ENCODE measurements at places on chromosomes 1 and 21. TPM values are rescaled to one million over a fixed set of nuclear protein-coding genes. Genes with fewer than 3 reads are reported as not detected.

DNA sequence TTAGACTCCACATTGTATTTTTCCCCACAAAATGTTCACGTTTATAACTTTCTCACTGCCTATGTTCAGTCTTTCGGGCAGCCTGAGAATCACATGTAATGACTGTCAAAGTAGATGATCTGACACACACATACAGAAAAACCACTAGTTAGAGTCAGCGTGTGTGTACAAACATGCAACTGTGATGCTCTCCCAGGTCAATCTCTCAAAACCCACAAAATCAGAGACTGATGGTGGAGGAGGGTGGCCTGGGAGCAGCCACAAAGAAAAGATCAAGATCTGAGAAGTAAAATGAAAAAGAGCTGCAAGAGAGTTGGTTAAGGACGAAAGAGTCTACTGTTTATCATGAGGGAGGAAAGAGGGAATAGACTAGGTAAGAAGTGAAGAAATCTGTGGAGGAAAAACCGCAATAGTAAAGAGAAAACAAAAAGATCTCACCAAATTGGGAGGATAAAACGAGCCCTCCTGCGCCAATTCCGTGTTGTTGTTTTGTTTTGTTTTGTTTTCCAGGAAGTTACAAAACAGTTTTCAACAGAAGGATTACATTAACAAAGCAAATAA, 2.3 kb downstream of the EGLN1 start:
- DNase-seq, result no peak

DNA sequence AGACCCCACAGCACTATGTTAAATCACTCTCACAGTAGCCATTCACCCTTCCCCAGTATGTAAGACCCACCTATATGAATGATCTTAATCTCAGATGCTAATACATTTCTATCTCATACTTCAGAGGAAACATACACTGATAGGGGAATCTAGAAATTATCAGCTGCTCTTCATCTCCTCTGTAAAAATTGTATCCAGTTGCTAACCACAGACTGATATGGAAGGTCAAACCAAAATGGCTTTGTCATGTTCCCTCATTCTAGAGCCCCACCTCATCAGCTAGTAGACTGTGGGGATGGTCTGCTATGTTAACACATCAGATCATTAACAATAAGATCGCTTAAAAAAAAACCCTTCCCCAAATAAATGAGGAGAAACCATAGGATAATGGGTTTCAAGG, 71.7 kb downstream of the UBR4 start:
- DNase-seq, result no peak

The CLCA4 gene
- not detected for polyA plus RNA-seq

GRCh38 chr1:90417126-90417525, 300.0 kb downstream of the BARHL2 start:
- DNase-seq, result no peak

GRCh38 chr1:6807782-6808181, 22.5 kb downstream of the CAMTA1 start:
- no peak for DNase-seq

The FNDC10 gene
- polyA plus RNA-seq, result 0.52 TPM

DNA sequence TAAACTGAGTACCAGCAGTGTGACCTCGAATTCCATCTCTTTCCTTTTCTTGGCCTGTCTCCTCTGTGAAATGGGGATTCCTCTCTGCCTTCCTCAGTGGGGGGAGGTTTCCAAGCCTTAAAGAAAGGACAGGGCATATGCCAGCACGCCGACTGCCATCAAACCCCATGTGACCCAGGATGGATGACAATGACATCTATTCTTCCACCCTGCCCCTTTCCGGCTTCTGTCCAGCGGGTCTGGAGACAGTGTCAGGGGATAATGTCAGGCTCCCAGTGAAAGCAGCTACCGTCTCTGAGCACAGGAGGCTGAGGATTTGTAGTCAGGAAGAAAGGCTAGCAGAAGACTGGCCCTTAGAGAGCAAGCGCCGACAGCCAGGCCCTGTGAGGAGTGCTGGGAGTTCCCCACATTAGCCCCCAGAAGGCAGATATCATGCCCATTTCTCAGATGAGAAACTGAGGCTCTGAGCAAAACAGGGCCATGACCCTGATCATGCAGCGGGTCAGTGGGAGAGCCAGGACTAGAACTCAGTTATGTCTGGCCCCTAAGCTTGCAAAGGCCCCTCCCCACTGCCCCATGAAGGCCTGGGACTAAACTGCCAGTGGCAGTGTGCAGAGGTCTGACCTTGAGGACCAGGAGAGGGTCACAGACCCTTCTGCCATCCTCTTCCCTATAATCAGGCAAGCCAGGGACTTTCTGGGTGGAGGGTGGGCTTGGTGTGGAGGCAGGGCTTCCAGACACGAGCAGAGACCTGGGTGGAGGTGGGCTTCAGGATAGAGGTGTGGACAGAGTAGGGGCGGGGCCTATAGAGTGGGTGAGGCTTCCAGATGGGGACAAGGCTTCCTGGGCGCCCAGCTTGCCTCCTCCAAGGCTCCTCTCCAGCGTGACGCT, 30.1 kb downstream of the CDCA8 start:
- no peak for DNase-seq

- no peak for DNase-seq
Observed at GRCh38 chr1:63638875-63639274, 45.7 kb downstream of the PGM1 start.

DNA sequence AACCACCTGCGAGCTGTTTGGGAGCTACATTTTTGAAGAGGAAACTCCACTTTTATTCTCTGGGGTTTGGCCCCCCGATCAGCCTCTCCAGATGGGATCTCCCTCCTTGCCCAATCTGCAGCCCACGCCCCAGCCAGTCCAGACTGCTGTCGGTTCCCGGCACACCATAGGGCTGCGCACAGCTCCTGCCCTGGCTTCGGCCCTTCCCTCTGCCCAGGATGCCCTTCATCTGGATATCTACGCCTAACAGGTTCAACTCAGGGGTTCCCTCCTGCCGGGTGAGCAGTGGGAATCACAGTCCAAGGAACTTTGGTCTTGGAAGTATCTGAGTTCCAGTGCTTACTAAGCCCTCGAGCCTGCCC, 135.3 kb downstream of the KAZN start:
- DNase-seq, result no peak

The NPPB gene
- polyA plus RNA-seq, result not detected

DNA sequence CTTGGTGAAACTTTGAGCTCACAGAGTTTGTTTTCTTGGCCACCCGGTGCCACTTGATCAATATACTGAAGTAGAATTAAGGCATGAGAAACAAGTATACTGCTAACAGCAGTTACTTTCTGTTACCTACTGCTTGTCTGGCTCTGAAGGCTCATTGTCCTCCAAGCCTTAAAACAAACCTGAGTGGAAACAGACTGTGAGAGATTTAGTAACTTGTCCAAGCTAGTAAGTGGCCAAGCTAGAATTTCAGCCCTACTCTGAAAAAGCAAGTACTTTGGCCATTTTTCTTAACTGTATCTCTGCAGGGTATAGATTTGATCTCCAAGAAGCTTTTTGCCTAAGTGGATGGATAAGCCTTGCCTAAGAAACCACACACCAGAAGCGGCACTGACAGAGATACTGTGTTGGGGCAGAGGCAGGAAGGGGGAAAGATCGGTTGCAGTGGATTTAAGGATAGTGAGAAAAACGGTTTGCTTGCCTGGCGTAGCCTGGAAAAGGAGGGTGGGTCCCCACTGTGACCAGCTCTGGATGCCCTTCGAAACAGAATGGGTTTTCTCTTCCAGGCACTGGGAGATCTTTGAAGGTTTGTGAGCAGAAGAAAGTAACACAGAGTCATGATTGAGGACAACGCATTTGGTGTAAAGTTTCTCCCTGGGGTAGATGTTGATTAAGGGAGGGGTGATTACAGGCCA, 2.1 kb upstream of the MACO1 start:
- DNase-seq, result no peak

DNA sequence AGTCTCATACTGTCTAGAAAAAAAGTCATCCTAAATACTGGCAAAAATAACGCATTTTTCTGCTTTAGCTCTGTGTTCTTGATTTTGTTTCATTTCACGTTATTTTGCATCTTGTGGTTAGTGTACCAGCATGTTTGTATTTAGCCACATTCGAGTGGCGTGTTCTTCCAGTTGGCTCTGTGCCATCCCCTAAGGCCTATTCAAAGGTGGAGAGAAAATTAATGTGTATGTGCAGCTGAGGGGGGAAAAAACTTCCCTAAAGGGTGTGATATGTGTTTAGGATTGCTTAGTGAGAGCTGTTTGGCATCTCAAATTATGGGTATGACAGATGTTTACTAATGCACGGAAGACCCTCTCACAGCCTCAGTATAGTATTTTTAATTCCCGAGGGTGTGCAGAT, 12.1 kb downstream of the DNAJC16 start:
- DNase-seq, result no peak

DNA sequence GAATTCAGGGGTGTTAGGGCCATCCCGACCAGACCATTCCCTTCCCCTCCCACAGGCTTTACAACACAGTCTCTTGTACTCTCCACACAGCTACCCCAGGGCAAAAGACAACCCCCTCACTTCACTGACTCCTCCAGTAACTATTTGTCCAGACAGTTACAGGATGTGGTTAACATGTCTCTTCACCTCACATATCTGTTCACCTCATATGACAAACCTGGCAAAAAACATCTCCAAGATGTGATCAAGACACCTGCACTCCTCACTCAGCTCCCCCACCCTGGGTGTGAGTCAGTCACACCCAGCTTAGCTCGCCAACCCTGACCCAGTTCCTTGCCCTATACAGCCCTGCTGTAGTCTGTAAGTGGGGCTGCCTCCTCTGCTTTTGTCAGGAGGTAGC, 490.5 kb upstream of the CHRM3 start:
- no peak for DNase-seq

DNA sequence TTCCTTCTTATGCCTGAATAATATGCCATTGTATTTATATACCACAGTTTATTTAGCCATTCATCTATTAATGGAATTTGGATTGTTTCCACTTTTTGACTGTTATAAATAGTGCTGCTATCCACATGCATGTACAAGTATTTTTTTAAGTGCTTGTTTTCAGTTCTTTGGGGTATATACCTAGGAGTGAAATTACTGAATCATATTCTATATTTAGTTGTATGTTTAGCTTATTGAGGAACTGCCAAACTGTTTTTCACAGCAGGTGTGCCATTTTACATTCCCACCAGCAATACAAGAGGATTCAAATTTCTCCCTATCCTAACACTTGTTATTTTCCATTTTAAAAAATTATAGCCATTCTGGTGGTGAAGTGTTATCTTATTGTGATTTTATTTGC, 7.6 kb upstream of the HJV start:
- no peak for DNase-seq

DNA sequence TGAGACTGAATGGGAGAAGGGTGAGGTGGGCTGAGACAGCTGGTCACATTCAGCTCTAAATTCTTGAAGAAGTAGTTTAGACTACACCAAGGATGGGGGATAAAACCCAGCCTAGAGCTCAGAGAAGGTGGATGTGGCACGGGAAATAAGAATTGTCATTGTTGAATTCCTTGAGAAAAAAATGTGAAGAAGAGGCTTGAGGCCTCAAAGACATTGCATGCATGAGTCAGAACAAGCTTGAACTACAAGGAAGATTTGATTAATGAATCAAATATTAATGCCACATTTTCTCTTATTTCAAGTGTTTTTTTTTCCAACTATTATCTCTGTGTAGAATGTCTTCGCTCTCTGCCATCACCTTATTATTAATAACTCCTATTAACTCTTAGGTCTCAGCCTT, 58.9 kb downstream of the MAP3K7CL start:
- no peak for DNase-seq

DNA sequence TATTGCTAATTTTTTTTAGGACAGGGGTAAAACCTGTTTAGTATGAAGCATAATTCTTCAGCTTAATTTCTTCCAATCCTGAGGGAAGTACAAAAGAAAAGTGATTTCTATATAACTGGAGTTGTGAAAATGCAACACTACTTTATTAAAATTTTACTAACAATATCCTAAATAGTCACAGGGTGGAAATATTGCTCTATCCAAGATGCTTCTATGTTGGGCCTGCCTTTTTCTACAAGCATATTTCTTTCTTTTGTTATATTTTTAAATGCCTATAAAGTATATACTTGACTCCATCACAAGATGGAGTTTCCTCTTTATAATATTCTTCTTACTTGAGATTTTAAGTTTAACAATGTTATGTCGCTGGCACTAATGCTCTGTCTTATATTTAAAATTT, 37.9 kb downstream of the DTL start:
- DNase-seq, result no peak

The APCS gene
- polyA plus RNA-seq, result not detected

- DNase-seq, result peak; percentile 15
Observed at GRCh38 chr1:109639063-109639840, 16.6 kb upstream of the GSTM4 start.

- no peak for DNase-seq
Observed at GRCh38 chr1:3595949-3596348, 15.4 kb downstream of the MEGF6 start.

The PRDM16 gene
- polyA plus RNA-seq, result 0.01 TPM

- no peak for DNase-seq
Observed at GRCh38 chr1:228850141-228851100, 115.1 kb downstream of the RHOU start.

GRCh38 chr1:33282791-33283190, 26.5 kb downstream of the ZNF362 start:
- no peak for DNase-seq

- peak; percentile 61 for DNase-seq
Observed at GRCh38 chr1:180229483-180230415, at the start of gene LHX4. Gene LHX4, plus strand, starts transcription at chr1:180230264. Its CDS starts 266 bp downstream, at chr1:180230530.

GRCh38 chr21:41824466-41825207, 54.5 kb downstream of the PRDM15 start:
- no peak for DNase-seq
